ENCODE measurements at places on chromosomes 1 and 21.

DNA sequence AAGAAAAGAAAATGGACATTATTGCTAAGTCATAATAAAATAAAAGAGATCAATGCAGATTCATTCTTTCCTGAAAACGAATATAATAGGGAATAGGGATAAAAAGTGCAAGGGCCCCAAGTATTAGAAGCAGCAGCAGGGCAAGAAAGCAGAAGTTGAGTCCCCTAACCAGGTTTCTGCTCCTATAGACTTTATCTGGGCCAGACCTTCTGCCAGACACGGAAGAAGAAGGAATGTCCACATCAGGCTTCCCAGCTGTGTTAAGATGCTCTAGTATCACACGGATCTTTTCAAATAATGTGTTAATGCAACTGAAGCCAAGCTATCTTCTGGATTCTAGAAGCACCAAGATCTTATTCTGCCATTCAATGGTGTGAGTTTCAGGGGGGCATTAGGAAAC lies 26.9 kb downstream of the CD244 start:
- no peak for DNase-seq

DNA sequence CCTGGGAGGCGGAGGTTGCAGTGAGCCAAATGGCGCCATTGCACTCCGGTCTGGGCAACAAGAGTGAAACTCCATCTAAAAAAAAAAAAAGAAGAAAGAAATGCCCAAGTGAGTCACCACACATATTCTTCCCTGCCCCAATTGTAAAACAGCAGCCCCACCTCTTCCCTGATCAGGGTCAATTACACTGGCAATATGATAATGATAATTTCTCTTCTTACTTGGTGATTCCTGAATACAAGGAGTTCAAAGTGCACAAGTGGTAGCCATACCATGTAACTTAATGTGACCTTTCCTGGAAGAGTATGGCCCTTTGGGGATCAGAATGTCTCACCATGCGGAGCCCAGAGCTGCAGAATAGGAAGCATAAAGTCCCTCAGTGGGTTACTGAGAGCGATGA lies 11.8 kb upstream of the CGN start:
- no peak for DNase-seq

DNA sequence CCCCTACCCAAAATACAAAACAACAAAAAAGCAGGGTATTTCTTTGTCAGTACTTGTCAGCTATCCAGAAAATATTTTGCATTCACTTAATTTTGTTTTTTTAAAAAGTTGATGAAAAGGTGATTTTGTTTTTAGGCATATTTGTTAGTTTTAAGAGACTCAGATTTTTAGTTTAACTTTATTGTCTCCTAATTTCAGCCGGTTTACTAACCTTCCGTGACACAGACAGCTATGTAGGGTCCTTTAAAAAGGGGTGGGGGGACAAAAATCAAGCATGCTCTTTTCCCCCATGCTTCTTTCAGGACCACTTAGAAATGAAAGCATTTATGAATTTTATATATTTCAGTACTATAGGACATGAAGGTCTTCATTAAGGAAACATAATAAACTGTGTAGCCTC lies 1.6 kb downstream of the PBX1 start:
- no peak for DNase-seq

- no peak for DNase-seq
Measured at GRCh38 chr1:87650306-87650705, 321.6 kb downstream of the LMO4 start.

DNA sequence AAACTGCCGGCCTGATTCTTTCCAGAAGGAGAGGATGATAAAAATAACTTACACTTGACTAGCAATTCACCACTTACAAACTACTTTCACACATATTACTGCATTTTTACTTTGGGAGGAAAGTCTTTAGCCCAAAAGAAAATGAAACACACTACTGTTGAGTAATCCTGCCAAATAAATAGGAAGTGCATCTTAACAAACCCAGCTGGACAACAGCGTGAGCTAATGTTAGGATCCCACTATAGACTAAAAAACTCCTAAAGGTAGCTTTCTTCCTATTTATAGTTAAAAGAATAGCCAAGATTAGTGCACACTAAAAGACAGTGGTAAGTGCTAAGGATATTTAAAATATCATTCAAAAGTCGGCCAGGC lies 83.8 kb downstream of the HSF2BP start:
- DNase-seq: no peak

- DNase-seq: no peak
Measured at GRCh38 chr1:234742622-234743021, 132.6 kb upstream of the IRF2BP2 start.

GRCh38 chr1:149978547-149979023 lies 31.9 kb downstream of the OTUD7B start:
- DNase-seq: no peak

GRCh38 chr1:202069662-202070061 lies 53.1 kb upstream of the GPR37L1 start:
- DNase-seq: no peak
